ENCODE measurements at places on chromosomes 11 and 22. TPM values are rescaled to one million over a fixed set of nuclear protein-coding genes. Genes with fewer than 3 reads are reported as not detected.

MICAL2 gene
- total RNA-seq: 169 TPM

ANO5 gene
- 1.9 TPM for total RNA-seq

KCNE3 gene
- total RNA-seq: not detected

ELMOD1 gene
- total RNA-seq: 0.11 TPM

C11orf65 gene
- total RNA-seq: 0.31 TPM

Data from A549 treated with dexamethasone at 1 μM for 4 hours (cell line).